Right lung (tissue), 10 donors: ENCODE measurements at places on chromosomes 1 and 21. TPM values are rescaled to one million over a fixed set of nuclear protein-coding genes. Genes with fewer than 3 reads are reported as not detected.

The FAM151A gene
- polyA plus RNA-seq, result 0.31 TPM

The PADI1 gene
- not detected for polyA plus RNA-seq

The PLA2G2D gene
- polyA plus RNA-seq, result 0.10 TPM

The PTAFR gene
- 2.7 TPM for polyA plus RNA-seq

The FCAMR gene
- 0.10 TPM for polyA plus RNA-seq

The LAD1 gene
- polyA plus RNA-seq, result 14.5 TPM
